ENCODE measurements at places on chromosomes 6 and 20.
A peak's percentile ranks its signal among the peaks of the same experiment; 100 is the strongest.

- no peak for DNase-seq
Observed at GRCh38 chr6:52089758-52090348, 2.4 kb upstream of the PKHD1 start.

- DNase-seq = no peak
Observed at GRCh38 chr6:44335631-44336030, 6.8 kb upstream of the SPATS1 start.

DNA sequence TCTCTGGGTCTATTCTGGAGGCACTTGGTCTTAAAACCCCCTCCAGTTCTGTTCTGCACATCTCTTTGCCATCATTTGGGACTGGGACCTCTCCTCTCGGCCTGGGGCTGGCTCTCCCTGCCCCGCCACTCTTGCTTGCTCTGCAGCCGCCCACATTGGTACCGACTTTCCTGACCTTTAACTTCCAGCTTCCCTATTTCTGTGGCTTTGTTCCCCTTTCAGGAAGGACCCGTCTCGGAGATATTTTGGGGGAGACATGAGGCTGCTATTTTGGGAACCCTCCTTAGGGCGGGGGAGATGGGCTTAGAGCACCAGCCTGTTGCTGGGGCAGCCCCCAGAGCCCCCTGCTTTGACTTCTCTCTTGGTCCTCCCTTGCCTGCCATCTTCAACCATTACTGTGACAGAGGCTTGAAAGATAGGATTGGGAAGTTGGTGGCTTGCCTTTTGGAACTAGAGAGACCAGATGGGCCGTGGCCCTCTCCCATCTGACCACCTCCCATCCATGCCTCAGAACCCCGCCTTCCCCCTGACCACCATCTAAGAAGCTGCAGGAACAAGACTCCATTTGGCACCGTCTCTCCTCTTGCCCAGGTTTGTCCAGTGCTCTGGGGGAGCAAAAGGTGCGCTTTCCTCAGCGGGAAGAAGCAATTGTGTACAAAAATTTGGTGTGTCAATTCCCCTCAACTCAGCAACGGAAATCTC is 914 bp downstream of the TREM2 start:
- no peak for DNase-seq

DNA sequence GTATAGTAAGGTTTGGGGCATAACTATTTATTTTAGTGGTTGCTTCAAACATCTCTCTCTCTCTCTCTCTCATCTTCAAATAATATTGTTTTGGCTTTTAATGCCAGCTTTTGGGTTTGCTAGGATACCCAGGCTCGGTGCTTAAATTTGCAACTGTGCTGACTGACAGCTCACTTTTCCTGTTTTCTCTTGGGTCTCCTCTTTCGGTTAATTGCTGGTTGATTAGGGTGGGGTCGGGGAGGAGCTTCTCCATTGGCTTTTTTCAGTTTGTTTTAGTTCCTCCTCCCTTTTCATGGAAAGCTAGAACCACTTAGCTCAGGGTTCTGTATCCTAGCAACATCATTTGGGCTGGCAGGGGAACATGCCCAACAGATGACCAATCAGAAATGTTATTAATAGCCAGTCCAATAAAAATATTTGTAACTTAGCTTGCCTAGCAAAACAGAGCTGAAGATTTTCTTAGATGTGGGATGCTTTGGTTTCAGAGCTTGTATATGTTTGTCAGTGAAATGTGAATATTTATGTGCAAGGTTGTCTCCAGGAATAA is 11.3 kb downstream of the TFAP2B start:
- DNase-seq = no peak

DNA sequence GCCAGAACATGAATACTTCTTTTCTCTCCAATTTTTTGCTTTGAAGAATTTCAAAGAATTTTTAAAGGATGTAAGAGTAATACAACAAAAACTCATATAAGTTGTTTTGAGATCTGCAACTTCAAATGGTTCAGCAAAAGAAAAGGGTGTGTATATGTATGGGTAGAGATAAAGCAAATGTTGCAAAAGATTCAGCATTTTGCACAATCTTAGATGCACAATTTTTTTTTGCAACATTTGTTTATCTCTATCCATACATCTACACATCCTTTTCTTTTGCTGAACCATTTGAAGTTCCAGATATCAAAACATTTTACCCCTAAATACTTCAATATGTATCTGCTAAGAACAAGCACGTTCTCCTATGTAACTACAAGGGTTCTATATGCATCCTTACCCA is 47.4 kb upstream of the FAM83C start:
- DNase-seq = no peak

DNA sequence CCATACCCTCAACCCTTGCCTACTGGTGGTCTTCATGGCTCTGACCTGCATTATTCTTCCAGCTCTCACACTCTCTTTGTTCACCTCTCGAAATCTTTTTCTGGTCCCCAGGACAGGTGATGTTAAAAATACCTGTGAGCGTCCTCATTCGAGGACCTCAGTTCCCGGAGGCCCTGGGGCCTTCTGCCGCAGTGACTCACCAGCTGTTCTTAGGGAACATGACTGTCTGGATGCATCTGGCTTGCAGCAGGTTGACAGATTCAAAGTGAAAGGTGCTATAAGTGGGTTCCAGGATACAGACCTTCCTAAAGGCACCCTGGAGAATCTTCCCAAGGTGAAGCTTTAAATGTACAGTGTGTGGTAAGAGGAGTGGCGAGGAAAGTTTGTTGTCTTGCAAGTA is 210.4 kb upstream of the KCNG1 start:
- no peak for DNase-seq

DNA sequence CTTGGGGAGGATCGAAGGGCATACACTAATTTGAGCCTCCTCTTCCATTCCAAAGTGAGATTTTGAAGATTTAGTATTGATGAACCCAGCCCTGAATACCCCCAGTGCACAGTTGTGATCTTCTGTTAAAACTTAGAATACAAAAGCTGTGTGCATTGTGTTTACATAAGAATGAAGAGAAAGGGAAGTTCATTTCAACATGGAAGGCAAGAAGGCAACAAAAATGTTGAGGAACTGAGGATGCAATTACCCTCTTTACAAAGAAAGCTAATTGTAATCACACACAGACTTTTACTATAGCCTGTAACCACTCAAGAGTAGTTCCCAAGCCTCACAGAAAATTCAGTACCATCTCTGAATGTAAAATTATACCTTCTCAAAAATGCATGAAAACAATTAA is 49.3 kb downstream of the GFOD1 start:
- no peak for DNase-seq

DNA sequence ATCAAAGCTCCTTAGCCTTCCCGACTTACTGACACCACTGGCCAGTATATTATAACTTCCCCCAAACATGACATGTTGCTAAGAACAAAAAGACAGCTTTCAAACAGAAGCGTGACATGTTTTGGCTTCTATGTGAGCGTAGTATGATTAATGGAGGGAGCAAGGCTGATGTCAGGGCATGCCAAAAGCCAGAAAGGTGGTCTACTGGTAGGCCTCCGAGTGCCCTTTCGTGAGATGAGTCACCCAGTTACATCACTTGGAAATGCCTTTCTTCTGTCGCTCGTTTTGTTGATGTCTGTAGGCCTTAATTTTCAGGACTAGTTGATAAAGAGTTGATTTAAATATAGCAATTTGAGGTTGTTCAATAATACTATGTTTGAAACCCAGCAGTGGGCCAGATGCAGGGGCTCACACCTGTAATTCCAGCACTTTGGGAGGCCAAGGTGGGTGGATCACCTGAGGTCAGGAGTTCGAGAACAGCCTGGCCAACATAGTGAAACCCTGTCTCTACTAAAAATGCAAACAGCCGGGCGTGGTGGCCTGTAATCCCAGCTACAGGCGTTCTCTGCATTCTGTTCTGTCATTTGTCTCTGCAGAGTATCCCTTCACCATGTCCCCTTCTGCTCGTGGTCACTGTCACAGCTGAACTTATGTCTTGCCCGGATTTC is 53.3 kb downstream of the CNKSR3 start:
- DNase-seq = peak; percentile 50

- no peak for DNase-seq
Observed at GRCh38 chr6:170030821-170031471, 259.9 kb downstream of the DLL1 start.

GRCh38 chr20:3102575-3103368 is 18.2 kb upstream of the AVP start:
- no peak for DNase-seq

GRCh38 chr6:149311766-149312165 is 5.7 kb upstream of the TAB2 start:
- DNase-seq = no peak

DNA sequence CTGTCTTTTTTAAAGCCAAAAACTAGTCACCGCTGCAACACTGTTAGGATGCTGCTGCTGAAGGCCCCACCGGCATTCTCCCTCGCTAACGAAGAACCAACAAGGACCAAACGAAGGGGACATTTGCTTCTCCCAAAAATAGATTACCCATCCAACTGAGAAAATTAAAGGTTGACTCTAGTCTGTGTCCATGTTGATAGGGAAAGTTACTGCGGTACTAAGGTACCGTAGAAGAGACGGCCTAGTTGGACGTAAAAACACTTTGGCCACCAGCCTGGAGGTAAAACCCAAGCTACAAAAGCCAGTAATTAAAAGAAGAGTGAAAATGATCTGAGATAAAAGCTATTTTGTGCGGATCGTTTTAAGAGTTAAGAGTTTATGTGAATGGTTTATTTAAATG is 11.8 kb upstream of the FOXF2 start:
- no peak for DNase-seq

- DNase-seq = no peak
Observed at GRCh38 chr6:13663986-13664385, 47.6 kb downstream of the RANBP9 start.

DNA sequence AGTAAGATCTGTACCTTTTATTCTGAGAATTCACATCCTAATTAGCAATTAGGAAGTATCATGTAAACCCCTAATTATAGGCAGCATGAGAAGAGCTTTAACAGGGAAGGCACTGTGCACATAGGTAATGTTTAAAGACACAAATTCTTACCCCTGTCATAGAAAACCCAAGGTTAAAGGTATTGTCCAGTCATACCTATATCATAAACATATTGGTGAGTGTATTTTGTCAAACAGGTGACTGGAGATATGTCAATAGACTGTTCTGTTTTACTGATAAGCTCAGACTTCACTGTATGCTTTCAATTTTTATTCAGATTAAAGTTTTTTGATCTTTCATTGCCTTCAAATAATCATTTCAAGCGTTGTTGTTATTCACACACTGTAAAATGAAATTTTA is 43.8 kb downstream of the LGSN start:
- no peak for DNase-seq

- DNase-seq = peak; percentile 31
Observed at GRCh38 chr20:46984405-46984804, 89.8 kb downstream of the EYA2 start.

GRCh38 chr20:13670160-13670559 is 31.4 kb upstream of the TASP1 start:
- no peak for DNase-seq

DNA sequence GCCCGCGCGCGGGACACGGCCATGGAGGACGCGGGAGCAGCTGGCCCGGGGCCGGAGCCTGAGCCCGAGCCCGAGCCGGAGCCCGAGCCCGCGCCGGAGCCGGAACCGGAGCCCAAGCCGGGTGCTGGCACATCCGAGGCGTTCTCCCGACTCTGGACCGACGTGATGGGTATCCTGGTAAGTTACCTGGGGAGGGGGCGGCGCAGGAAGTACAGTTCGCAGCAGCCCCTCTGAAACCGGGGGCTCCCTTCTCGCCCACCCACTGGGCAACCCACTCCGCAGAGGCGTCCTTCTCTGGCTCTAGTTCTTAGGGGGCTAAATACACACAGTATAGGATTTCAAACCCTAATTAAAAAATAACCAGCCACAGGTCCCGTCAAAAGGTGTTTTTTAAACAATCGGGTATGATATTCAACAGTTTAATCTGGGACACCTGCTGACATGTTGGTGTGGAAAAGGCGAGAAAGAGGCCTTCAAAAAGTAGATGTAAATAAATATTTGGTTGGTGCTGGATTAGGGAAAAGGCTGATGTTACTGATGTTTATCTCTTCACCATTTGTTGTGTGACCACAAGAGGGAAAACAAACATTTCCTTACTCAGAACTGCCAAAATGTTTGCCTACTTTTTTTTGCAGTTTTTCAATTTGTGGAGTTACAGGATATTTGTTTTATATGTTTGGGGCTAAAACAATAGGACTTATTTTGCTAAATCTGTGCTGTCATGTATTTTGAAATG is 577 bp downstream of the SASH1 start:
- no peak for DNase-seq

- DNase-seq = peak; percentile 93
Observed at GRCh38 chr6:135994857-135995544, 143.5 kb downstream of the PDE7B start.

- no peak for DNase-seq
Observed at GRCh38 chr20:41369673-41370072, 3.1 kb upstream of the EMILIN3 start.

- DNase-seq = no peak
Observed at GRCh38 chr6:111720931-111721496, 115.3 kb upstream of the TRAF3IP2 start.

DNA sequence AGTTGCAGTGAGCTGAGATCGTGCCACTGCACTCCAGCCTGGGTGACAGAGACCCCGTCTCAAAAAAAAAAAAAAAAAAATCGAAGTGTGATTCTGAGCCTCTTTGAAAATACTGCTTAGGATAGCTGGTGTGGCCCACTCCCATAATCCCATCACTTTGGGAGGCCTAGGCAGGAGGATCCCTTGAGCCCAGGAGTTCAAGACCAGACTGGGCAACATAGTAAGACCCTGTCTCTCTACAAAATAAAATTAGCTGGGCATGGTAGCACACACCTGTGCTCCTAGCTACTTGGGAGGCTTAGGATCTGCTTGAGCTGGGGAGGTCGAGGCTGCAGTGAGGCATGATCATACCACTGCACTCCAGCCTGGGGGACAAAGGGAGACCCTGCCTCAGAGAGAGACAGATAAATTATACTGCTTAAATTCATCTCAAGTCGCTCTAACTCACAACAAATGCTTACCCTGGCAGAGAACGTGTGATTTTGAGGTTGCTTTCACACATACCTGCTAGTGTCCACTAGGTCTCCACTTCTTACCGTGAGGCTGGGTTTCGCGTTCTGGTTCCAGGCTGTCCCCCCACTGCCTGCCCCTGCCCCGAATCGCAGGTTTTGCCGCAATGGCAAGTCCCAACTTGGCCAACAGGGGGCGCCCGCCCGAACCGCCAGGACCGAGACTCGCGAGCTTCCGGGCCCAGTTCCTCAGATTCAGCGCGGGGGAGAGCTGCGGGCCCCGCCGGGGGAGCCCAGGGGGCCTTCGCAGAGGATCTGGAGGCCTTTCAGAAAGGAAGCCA is 12.3 kb upstream of the TMC2 start:
- peak; percentile 66 for DNase-seq

- DNase-seq = no peak
Observed at GRCh38 chr6:89485320-89485719, 52.4 kb downstream of the ANKRD6 start.

All from IMR-90 (cell line).